ENCODE measurements at places on chromosomes 3 and 15. TPM values are rescaled to one million over a fixed set of nuclear protein-coding genes. Genes with fewer than 3 reads are reported as not detected.

The TUSC7 gene
- not detected for total RNA-seq

The TMEM40 gene
- 246 TPM for total RNA-seq

The TGM4 gene
- 0.33 TPM for total RNA-seq

The C2CD4A gene
- not detected for total RNA-seq

Measured in mammary epithelial cell (primary cell).